ENCODE measurements at places on chromosomes 5 and 9.
A peak's percentile ranks its signal among the peaks of the same experiment; 100 is the strongest.

DNA sequence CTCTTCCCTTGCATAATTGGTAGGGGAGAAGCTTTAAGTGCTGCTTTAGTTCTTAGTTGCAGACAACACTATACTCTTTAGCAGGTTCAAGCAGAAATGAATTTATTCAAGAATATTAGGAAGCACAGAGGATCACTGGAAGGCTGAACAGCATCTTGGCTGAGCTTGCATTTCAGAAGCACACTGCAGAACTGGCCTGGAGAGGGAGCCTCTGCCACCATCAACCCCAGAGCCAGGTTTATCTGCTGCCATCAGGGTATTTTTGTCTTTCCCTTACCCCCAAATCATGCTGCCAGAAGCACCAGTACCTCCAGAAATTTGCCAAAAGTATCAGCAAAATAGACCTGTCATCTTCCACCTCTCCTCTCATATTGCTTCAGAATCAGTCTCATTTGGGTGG, 440.7 kb downstream of the DMAC1 start:
- DNase-seq: no peak

GRCh38 chr9:38133595-38133994, 64.6 kb upstream of the SHB start:
- no peak for DNase-seq

DNA sequence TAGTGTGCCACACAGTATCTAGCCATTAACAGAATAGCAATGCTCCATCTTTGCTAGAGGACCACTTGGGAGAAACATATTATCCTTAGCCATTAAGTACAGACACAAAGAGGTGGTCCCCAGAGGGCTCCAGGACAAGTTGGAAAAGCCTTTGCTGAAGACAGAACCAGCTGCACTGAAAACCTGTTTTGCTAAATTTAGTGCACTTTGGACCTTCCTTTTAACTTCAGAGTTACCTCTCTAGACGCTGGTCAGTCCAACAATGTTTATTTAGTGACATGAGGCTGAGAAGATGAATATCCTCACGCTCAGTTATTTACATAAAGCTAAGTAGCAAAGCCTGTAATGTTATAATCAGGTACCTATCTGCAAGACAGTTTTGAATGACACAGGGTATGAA, 265.0 kb upstream of the ZNF608 start:
- DNase-seq: no peak

GRCh38 chr5:17232405-17232804, 15.0 kb downstream of the BASP1 start:
- no peak for DNase-seq

- DNase-seq: no peak
These were observed 657.1 kb downstream of the NR2F1-AS1 start for GRCh38 chr5:92923885-92924284.

DNA sequence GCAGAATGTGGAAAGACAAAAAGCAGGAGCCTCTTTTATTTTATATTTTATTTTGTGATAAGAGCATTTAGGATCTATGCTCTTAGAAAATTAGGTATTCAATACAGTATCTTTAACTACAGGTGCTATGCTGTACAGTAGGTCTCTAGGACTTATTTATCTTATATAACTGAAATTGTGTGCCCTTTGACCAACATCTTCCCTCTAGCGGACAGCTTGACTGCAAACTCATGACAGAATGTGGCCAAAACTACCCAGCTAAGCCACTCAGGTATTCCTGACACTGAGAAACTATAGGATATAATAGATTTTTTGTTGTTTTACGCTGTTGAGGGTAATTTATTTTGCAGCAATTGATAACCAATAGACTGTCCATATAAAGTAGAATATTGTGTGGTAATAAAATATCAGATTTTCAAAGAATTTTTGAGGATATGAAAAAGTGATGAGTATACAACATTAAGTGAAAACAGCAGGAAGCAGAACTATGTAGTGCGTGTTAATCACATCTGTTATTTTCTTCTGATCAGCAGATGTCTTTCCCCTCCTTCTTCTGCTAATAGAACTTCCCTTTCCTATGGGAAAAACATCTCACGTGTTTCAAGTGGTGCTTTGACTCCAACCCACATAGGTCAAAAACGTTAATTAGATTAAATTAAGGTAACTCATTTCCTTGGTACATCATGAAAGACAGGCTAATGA, 69.9 kb upstream of the SELENOP start:
- DNase-seq: no peak

DNA sequence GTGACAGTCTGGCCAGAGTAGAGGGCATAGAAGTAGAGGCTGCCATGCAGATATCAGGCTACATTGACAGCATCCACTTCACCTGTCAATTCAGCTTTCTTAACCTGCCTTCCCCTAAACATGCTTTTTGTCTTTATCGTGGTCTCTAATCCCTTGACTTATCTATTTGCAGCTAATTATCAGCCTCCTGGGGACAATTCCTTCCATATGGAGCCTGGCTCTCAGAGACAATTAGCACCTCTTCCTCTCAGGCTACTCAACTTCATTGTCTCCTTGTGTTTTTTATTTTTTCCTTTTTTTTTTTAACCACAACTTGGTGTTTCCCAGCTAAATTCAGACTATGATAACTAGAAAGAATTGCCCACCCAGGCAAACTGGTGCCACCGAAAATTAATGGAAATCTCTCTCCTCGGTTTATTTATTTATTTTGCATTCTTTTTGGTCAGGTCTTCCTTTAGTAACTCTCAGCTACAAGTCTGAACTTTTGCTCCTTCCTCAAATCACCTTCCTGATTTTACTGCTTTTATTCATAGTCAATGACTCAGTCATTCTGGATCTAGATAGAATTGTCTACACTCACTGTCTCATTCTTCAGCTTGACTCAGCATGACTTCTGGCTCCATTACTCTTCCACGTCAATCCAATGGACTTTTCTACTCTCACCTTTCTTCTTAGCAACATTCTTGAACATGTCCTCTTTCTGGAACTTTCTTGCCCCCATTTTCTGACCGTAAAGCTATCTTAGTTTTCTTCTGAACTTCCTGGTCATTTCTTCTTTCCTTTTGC, 63.0 kb upstream of the BASP1 start:
- no peak for DNase-seq

GRCh38 chr9:97751531-97751930, 54.4 kb upstream of the XPA start:
- no peak for DNase-seq

GRCh38 chr9:113632776-113633590, 169.5 kb downstream of the RGS3 start:
- no peak for DNase-seq

DNA sequence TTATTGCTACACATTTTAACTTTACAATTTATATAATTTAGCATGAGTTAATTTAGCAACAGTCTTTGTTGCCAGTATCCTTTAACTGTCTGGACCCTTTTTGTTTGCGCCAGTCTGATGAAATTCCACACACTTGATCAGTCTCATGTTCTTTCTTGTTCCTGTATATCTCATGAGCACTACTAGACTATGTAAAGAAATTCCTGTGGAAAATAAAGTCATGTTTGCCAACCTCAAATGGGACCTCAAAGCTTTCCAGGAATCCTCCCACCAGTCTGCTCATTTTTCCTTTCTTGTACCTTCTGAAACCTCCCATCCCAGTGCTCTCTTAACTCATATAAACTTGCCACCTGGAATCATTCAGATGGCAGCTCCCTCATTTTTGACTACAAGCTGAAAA, 8.0 kb downstream of the DMXL1 start:
- no peak for DNase-seq

DNA sequence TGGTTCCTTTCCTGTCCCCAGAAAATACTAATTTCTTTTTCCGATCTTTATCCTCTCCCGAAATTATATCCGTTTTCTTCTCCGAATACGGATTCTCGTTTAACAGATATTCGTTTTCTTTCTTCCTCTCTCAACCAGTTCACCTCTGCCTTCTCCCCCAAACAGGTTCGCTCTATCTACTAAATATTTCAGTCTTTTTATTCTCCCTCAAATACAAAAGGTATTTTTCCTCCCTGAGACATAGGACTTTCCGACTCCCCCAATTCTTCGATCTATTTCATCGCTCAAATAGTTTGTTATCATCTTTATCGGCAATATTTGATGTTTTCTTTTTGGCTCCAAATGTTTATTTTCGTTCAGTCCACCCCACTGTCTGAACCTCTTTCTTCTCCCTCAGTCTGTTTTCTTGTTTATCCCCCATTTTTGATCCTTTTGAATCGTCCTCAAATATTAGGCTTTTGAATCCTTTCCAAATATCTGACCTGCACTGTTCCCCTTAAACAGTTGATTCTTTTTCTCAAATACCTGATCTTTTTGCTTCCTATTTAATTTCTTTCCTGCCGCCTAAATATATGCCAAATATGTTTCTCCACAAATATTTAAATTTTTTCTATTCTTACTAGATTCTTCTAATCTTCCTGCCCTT, 4.4 kb downstream of the PITX1 start:
- no peak for DNase-seq

DNA sequence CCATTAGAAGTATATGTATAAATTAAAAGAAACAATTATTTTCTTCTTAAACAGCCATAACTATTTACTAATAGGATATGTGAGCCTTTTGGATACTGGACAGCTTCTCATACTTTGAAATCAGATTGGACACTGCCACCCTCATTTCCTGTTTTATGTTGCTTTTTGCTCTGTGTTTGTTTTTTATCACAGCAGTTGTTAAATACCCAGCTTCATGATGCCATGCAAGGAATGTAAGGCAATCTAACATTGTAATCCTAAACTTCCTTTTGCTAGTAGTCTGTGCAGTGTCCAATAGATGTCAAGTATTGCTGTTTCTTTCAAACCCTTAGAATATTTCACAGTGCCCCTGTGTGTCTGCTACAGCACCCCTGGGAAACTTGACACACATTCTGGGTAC, 56.2 kb downstream of the CNTLN start:
- DNase-seq: no peak

- DNase-seq: no peak
These were observed 375.2 kb upstream of the IRX2 start for GRCh38 chr5:3126639-3127038.

GRCh38 chr5:55498457-55498856, 36.3 kb downstream of the PLPP1 start:
- no peak for DNase-seq

DNA sequence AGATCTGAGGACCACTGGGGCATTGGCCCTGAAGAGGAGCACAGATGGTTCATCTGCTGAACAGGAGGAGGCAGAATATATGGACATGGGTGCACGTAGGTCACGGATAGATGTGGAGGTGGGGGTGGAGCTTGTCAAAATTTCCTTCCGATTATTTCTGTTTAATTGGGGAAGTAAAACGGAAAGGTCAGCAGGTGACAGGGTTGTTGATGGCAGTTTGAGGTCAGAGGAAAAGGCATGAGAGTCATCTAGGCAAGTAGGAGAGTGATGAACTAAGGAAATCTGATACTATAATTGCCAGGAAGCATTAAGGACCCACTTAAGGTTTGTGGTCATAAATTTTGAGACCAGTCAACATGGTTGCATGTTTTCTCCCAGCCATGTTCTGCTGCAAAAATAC, 8.4 kb upstream of the FAM81B start:
- peak; percentile 39 for DNase-seq

GRCh38 chr5:138960145-138960692, 85.1 kb upstream of the LRRTM2 start:
- no peak for DNase-seq

- DNase-seq: no peak
These were observed 63.8 kb downstream of the VAV2 start for GRCh38 chr9:133928248-133928764.

DNA sequence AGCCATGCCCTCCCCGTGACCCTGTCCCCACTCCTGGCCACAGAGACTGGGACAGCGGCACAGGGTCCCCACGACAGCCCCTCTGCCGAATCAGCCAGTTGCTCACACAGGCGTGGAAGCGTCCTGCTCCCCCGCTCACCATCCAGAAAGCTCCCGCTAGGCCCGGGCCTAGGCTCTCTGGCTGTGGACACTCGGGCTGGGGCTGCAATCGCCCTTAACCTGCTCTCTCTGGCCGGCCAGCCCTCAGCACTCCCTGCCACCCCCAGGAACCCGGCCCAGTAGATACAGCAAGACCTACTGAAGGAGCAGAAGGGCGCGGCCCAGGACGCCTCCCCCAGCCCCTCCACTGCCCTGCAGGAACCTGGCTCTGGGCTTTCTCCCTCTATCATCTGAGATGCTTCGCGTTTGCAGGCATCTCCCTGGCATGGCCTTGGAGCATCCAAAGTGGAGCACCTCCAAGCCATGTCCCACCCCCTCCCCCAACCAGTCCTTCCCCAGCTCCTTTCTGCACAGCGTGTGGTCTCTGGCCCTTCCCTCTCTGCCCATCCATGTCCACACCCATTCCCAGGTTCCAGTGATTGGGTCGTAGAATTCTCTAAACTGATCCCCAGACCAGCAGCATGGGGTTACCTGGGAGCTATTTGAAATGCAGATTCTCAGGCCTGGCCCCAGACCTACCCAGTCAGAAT, 113.7 kb upstream of the LMX1B start:
- no peak for DNase-seq

GRCh38 chr5:32595118-32595517, 9.8 kb downstream of the SUB1 start:
- DNase-seq: no peak
